ENCODE measurements at places on chromosomes 5 and 9.

- DNase-seq = no peak
Observed at GRCh38 chr9:132990781-132991180, 12.3 kb downstream of the GFI1B start.

DNA sequence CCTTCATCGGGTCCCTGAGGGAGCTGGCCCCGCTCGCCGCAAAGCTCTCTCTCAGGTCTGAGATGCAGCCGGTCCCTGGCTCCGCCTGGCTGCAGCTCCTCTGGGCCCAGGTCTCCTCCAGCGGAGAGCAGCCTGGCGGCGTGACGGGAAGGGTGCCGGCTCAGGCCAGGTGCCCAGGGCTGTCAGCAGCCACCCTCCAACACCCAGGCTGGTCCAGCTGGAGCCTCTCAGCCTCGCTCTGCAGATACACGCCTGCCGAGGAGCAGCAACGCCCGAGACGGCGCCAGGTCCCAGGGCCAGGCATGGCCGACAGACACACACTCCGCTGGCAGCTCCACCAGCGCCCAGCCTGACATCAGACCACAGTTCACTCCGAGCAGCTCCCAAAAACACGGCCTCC, 25.6 kb downstream of the FAM163B start:
- no peak for DNase-seq

GRCh38 chr5:1910081-1910760, 27.5 kb upstream of the IRX4 start:
- no peak for DNase-seq

DNA sequence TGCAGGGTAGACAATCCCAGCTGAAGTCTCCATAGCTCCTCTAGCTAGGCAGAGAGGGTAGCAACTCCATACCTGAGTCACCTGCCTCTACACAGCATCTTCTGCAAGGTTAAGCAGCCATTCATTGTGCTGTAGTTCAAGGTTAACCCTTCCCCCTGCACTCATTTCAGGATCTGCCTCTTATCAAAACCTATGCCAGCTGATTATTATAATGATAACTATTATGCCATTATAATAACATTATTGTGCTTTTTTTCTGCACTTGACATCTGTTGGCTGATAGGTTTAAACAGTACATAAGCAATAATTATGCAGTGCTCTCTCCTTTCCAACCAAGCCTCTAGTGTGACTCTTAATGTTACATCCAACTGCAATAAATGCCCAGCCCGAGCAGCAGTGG, 17.3 kb downstream of the SIL1 start:
- DNase-seq = no peak

- no peak for DNase-seq
Observed at GRCh38 chr9:99253134-99253533, 31.1 kb downstream of the SEC61B start.

All from NCI-H2171 treated with DMSO at 0.1 percent for 48 hours (cell line).